Activated T-helper 1 cell treated with anti-CD3 and anti-CD28 coated beads, Interleukin-12 subunit alpha, Interleukin-12 subunit beta, Interleukin-2, Interleukin-4 antibody, amounts not matched to agents 30 ng/mL and 10 ng/mL and 1 ng/mL, durations not matched to agents 14 hours and 24 hours and 36 hours (primary cell): ENCODE measurements at places on chromosomes 16 and 17. TPM values are rescaled to one million over a fixed set of nuclear protein-coding genes. Genes with fewer than 3 reads are reported as not detected.

KCNH6 gene
- not detected in 2 replicates for total RNA-seq

SLC2A4 gene
- total RNA-seq: 0.17 and 0.31 TPM in 2 replicates

RNF222 gene
- total RNA-seq: not detected in 2 replicates

TMEM204 gene
- 22.8 and 23.7 TPM in 2 replicates for total RNA-seq

LPO gene
- total RNA-seq: not detected in 2 replicates
